ENCODE measurements at places on chromosomes 16 and 17.

GRCh38 chr17:70295731-70296130 is 126.4 kb downstream of the KCNJ2 start:
- no peak for DNase-seq

- peak; percentile 93 for DNase-seq
These were observed 217.8 kb upstream of the GSE1 start for GRCh38 chr16:85395207-85395912.

DNA sequence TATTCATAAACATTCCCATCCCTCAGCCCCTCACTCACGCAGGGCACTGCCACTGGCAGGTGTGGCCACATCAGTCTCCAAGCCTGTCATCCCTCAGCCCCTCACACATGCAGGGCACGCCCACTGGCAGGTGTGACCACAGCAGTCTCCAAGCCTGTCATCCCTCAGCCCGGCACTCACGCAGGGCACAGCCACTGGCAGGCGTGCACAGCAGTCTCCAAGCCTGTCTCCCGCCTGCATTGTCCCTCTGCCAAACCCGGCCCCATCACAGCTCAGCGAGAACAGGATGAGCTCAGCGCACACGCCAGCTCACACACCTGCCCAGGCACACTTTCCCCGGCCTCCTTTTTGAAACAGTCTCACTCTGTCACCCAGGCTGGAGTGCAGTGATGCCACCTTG is 11.4 kb upstream of the KREMEN2 start:
- DNase-seq, result no peak

DNA sequence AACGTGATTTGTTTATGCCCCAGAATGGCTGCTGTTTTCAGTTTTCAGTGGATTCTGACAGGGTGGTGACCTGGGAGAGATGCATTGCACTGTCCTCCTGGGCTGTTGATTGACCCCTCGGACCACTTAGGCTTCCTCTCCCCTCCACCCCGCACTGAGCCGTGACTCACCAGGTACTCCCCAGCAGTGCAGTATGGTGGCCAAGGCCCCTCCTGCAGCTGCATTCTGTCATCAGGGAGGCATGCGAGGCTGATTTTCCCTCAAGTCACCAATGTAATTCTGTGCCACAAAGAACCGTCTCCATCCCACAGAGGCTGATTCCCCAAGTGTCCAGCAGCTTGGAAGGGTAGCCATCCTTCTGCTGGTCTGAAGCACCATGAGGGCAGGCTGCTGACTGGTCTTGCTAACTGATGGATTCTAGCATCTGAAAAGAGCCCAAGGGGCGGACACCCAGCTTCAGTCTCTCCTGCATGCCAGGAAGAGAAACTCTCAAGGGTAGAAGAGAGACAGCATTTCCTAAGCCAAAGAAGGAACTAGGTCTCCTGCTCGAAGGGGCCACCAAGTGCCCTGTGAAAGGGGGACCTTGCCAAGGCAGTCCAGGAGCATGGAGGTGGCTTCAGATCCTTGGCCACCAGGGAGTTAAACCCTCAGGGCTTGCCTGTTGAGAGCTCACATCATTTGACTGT is 148.1 kb downstream of the SOCS1 start:
- DNase-seq, result no peak

- no peak for DNase-seq
These were observed 3.1 kb downstream of the TPPP3 start for GRCh38 chr16:67389911-67390815.

DNA sequence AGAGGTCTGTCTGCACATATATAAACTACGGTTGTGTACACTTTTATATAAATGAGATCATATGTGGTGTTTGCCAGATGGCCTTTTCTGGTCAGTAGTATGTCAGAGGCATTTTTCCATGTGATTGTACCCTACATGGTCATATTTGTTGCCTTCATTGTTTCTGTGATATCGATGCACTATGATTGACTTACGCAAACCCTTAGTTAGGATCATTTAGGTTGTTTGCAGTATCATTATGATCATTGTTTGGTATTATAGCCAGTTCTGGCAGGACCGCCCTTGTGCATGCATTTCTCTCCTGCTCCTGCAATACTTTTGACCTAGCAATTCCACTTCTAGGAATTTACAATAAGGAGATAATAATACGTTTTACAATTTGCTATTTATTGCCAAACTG is 169.1 kb downstream of the MSI2 start:
- DNase-seq, result no peak

GRCh38 chr16:69150146-69150865 is 17.9 kb downstream of the UTP4 start:
- DNase-seq, result peak; percentile 71

- no peak for DNase-seq
These were observed 322.4 kb upstream of the N4BP1 start for GRCh38 chr16:48932216-48932855.

DNA sequence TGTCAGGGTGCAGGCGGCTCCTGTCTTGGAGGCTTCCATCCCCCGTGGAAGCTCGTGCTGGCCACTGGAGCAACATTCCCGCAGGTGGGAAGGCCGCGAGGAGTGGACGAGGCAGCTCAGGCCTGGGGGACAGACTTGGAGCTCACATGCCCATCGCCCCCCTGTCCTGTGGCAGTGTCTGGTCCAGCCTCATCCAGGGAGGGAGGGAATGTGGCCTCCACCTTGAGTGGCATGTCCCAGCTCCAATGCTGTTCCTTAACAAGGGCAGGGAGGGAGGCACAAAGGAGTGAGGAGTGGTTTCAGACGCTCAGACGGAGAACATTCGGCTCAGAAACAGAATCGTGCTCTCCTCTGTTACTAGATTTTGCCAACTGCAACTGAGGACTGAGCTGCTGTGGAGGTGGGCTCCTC is 159.4 kb upstream of the CHMP6 start:
- DNase-seq, result no peak

GRCh38 chr17:44775838-44776621 is 17.2 kb downstream of the ADAM11 start:
- no peak for DNase-seq

DNA sequence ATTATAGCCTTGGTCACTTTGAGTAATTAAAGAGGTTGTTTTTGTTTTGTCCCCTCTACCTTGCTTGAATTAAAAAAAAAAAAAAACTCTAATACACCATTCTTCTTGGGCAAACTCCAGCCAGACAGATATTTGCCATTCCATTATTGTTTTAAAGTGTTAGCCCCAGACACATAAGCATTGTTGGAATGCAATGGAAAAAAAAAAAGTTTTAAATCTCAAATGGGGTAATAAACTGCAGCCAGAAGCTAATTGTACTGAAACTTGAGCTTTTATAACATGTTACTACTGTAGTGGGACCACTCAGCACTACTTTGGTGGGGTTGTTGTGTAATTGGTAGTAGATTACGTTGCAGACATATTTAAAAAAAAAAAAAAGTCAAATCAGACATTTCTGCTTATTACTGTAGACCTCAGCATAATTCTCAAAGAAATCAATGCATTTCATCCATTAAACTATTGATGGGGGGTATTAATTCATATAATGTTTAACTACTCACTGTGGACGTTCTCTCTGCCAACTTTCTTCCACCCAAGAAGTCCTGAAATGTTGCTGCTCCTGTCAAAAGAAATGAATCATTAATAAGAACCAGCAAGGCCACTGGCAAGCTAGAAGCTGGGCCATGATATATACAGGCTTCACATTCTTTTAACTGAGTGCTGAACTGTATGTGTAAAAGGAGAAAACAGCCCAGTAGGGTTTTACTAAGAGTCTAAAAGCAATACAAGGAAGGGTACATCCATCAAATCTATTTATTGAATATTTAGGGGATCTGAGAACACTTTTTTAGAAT is 626.6 kb upstream of the SOX9 start:
- DNase-seq, result no peak

DNA sequence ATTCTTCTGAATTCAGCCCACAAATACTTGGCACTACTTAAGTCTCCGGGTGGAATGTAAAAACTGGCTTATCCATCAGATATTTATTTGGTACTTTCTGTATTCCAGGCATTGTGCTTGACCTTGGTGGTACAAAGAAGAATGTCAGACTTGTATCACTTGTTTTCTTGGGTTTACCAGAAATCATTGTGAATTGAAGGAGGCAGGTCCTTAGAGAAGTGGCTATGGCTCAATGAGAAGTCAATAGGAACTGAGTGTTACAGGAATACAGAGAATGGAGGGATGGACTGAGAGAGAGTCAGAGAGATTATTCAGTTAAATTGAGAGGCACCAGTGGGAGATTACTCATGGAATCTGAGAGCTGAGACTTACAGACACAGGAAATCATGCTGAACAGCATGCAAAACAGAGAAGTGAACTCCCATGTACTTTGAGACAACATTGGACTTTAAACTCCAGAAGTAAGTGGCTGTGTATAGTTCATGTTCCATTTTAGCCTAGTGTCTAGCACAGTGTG is 704.1 kb downstream of the CDH11 start:
- no peak for DNase-seq

DNA sequence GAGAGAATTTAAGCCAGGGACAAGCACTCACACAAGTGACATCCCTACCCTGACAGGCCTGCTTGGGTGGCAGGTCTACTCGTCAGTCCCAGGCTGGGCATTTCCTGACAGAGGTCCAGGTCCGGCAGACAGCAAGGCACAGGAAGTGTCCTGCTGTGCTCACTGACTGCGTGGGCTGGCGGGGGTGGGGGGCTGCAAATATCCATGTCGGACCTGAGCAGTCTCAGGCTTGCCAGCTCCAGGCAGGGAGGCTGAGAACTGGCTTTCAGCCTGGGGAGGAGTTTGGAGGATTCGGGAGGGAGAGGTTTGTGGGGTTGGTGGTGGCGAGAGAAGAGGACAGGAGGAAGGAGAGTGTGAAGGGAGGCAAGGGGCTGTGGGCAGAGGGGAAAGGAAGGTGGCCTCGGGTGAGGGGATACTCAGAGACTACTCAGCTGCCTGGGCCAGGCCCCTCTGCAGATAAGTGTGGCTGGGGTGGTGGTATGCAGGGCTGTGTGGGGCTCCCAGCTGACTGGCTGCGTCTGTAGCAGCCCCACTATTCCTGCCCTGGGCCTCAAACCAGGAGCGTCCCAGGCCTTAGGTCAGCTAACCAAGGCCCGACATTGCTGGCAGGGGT is 7.8 kb downstream of the HIC1 start:
- DNase-seq, result no peak

DNA sequence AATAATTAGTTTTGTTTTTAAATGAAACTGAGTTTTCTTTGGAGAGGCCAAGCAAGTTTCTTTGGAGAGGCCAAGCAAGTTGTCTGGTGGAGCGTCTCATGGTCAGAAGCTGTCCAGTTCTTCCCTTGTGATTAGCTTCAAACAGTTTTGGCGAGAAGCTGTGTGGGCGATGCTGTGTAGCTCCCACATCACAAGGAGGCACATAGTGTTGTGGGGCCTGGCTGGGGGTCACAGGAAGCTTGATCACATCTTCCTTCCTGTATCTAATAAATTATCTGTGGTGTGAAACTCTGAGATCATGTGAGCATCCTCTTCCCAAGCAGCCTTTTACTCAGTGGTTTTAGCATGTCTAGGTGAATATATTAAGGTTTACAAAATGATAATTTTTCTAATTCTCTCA is 33.9 kb downstream of the SPECC1 start:
- DNase-seq, result no peak

Data from HFF-Myc (cell line).